Smooth muscle cell of bladder (primary cell): ENCODE measurements at places on chromosomes 2 and 18. TPM values are rescaled to one million over a fixed set of nuclear protein-coding genes. Genes with fewer than 3 reads are reported as not detected.

Gene MDH1B
- total RNA-seq, result 1.4 and 2.0 TPM in 2 replicates

Gene TDRD15
- total RNA-seq, result not detected in 2 replicates

Gene VIT
- total RNA-seq, result 2.0 and 3.1 TPM in 2 replicates

Gene KATNAL2
- total RNA-seq, result 3.4 and 3.6 TPM in 2 replicates

Gene SERPINB12
- total RNA-seq, result not detected in 2 replicates

Gene TBR1
- total RNA-seq, result under 0.01 TPM in 1 of 2 replicates, not detected in the other

Gene DSC3
- total RNA-seq, result 0.09 and 0.14 TPM in 2 replicates

Gene POTEI
- under 0.01 TPM in 1 of 2 replicates, not detected in the other for total RNA-seq

Gene GALNT1
- total RNA-seq, result 93.9 and 114 TPM in 2 replicates

Gene GPR39
- 0.28 TPM in 2 replicates for total RNA-seq

Gene YWHAQ
- 238 and 244 TPM in 2 replicates for total RNA-seq

Gene ABCB11
- not detected in 2 replicates for total RNA-seq

Gene SPEG
- 3.7 and 9.8 TPM in 2 replicates for total RNA-seq

Gene MPPE1
- total RNA-seq, result 34.0 and 38.2 TPM in 2 replicates

Gene ZNF892
- total RNA-seq, result 3.0 and 4.7 TPM in 2 replicates

Gene ARHGAP28
- 1.5 and 10.5 TPM in 2 replicates for total RNA-seq

Gene PIEZO2
- 86.7 and 97.7 TPM in 2 replicates for total RNA-seq

Gene MYO5B
- 0.18 and 0.28 TPM in 2 replicates for total RNA-seq

Gene ST3GAL5
- total RNA-seq, result 21.4 and 30.2 TPM in 2 replicates

Gene C1GALT1C1L
- 0.57 and 0.74 TPM in 2 replicates for total RNA-seq

Gene EGR4
- total RNA-seq, result not detected in 2 replicates

Gene RAB6C
- not detected in 2 replicates for total RNA-seq

Gene DSG1
- total RNA-seq, result not detected in 2 replicates

Gene SMYD5
- total RNA-seq, result 12.7 and 17.1 TPM in 2 replicates

Gene MC5R
- total RNA-seq, result not detected in 2 replicates

Gene RAB31
- total RNA-seq, result 51.2 and 58.7 TPM in 2 replicates

Gene ICA1L
- total RNA-seq, result 4.4 and 5.5 TPM in 2 replicates

Gene ALPI
- total RNA-seq, result not detected in 2 replicates

Gene PTPRN
- 6.4 and 57.0 TPM in 2 replicates for total RNA-seq

Gene GAL3ST2
- 0.18 TPM in 1 of 2 replicates, not detected in the other for total RNA-seq

Gene LRATD1
- 0.09 and 0.28 TPM in 2 replicates for total RNA-seq

Gene TUBA4B
- not detected in 2 replicates for total RNA-seq

Gene ABCG8
- not detected in 2 replicates for total RNA-seq

Gene SNRPD1
- total RNA-seq, result 11.9 and 19.3 TPM in 2 replicates

Gene CKAP2L
- total RNA-seq, result 0.74 and 0.85 TPM in 2 replicates

Gene CCDC85A
- total RNA-seq, result under 0.01 and 0.09 TPM in 2 replicates

Gene POTEE
- not detected in 2 replicates for total RNA-seq

Gene TMEM37
- total RNA-seq, result 0.37 and 0.57 TPM in 2 replicates

Gene SULT1C4
- total RNA-seq, result 0.37 TPM in 1 of 2 replicates, not detected in the other

Gene DPP4
- total RNA-seq, result 235 and 251 TPM in 2 replicates

Gene ARHGAP25
- 0.14 and 0.28 TPM in 2 replicates for total RNA-seq

Gene NDUFAF7
- 13.7 and 13.9 TPM in 2 replicates for total RNA-seq

Gene SIX3
- not detected in 2 replicates for total RNA-seq
